ENCODE measurements at places on chromosomes 16 and 17.

GRCh38 chr17:411421-412120, 59.0 kb upstream of the RPH3AL start:
- no peak for DNase-seq

- no peak for DNase-seq
These were observed 88.2 kb downstream of the WDR59 start for GRCh38 chr16:74896389-74897370.

GRCh38 chr16:17233318-17234002, 237.3 kb downstream of the XYLT1 start:
- DNase-seq = no peak

DNA sequence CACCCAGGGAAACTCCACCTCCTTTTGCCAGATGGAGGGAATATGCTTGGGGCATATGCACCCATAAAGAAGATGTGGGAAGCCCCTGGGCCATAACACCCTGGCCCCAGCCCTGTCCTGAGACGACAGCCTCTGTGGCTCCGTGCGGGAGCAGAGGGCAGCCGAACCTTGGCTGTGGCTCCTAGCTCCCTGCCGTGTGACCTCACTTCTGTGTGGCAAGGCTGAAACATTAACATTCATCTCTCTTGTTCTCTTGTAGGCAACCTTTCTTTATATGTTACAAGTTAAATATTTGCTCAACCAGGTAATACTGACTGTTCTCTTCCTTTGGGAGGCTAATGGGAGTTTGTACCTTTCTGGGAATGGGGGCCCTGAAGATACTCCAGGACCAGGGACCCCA, 17.5 kb downstream of the SLC47A1 start:
- no peak for DNase-seq

- no peak for DNase-seq
These were observed 17.9 kb downstream of the PSME3IP1 start for GRCh38 chr16:57167953-57168352.

GRCh38 chr16:86215979-86216585, 294.2 kb upstream of the FOXF1 start:
- DNase-seq = no peak

DNA sequence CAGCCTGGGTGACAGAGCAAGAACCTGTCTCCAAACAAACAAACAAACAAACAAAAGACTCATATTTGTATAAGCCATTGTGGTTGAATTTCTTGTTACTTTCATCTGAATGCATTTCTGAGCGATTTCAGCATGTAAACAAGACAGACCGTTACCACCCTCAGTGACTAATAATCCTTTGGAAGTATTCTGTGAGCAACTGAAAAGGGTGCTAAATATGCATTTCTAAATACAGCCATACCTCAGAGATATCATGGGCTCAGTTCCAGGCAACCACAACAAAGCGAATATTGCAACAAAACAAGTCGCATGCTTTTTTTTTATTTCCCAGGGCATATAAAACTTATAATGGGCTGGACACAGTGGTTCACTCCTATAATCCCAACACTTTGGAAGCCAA, 109.0 kb downstream of the USP31 start:
- no peak for DNase-seq

- DNase-seq = no peak
These were observed 15.6 kb upstream of the FOXJ1 start for GRCh38 chr17:76156662-76156991.

GRCh38 chr17:34114174-34114573, 140.9 kb upstream of the CCL2 start:
- no peak for DNase-seq

DNA sequence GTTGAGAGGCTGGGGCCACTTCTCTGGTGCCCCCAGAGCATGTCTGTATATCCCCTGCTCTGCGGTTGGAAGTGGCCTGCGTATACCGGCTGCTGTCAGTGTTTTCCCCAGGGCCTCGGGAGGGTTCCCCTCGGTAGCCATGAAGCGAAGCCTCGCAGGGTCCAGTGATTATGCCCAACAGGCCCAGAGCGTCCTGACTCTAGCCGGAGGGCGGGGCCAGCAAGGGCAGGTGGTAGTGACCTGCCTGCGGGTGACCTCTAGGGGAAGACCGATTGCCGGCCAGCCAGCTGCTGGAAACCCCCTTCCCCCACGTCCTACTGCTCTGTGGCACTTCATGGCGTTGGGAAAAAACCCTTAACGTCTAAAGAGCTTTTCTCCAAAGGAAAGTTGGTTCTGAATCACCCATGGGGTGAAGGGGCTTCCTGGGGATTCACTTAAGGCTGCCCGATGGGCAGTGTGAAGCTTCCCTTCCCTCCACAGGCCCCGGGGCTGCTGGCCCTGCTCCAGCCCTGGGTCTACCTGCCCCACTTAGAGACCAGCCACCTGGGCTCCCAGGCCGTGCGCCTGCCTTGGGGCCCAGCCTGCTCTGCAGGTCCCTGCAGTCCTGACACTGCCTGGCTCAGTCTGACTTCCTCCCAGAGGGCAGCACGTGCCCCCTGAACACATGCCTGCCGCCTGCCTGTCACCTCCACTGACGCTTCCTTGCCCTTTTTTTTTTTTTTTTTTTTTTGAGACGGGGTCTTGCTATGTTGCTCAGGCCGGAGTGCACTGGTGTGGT, 72.8 kb downstream of the SOCS1 start:
- no peak for DNase-seq

DNA sequence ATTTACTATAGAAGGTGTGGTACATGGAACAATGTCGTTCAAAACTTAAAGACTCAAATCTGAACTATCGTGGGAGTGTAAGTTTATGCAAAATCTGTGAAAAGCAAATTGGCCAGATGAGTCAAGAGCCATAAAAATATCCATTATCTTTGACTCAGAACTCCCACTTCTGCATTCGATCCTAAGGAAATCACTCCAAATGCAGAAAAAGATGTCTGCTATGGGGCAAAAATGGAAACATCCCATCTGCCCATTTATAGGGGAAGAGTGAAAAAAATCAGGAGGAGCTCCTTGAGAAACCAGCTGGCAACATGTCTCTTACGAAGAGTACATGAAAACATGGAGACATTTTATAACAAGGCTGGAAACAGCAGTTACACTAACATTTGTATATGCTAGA, 43.6 kb upstream of the CCDC182 start:
- no peak for DNase-seq

- no peak for DNase-seq
These were observed 25.0 kb downstream of the FOXK2 start for GRCh38 chr17:82544431-82545070.

DNA sequence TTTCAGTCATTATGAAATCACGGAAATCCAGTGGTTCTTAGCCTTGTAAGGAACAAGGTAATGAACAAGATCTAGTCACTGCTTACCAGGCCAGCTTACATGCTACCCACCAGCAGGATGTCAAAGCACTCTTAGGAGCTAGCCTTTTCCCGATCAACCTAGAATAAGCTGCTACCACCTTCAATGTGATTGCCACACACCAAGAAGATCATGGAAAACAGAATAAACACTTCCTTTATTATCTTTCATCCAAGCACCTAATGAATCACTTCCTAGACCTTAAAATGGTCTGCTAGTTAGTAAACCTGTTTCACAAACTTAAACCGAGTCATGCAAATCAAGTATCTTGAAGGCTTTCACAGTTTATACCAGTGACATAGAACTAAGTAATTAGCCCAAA, 5.0 kb downstream of the BBS2 start:
- no peak for DNase-seq

GRCh38 chr17:76532072-76532651, 5.3 kb downstream of the CYGB start:
- DNase-seq = no peak

- DNase-seq = no peak
These were observed 11.1 kb downstream of the DEXI start for GRCh38 chr16:10931134-10931533.

DNA sequence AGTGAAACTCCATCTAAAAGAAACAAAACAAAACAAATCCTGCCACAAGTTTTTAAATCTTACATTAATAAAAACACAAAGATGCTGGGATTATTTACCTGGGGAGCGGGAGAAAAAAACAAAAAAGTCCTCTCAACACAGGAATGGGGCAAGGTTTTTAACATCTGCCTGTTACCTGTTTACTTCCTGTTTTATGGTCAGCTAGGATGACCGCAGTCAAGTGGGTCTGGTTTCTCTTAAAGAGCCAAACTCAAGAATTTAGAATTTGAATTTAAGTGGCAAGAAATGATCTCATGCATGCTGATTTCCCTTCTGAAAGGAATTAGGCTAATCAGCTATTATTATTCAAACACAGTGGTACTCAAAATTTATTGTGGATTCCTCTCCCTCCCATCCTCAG, 39.7 kb upstream of the TBC1D3K start:
- no peak for DNase-seq

DNA sequence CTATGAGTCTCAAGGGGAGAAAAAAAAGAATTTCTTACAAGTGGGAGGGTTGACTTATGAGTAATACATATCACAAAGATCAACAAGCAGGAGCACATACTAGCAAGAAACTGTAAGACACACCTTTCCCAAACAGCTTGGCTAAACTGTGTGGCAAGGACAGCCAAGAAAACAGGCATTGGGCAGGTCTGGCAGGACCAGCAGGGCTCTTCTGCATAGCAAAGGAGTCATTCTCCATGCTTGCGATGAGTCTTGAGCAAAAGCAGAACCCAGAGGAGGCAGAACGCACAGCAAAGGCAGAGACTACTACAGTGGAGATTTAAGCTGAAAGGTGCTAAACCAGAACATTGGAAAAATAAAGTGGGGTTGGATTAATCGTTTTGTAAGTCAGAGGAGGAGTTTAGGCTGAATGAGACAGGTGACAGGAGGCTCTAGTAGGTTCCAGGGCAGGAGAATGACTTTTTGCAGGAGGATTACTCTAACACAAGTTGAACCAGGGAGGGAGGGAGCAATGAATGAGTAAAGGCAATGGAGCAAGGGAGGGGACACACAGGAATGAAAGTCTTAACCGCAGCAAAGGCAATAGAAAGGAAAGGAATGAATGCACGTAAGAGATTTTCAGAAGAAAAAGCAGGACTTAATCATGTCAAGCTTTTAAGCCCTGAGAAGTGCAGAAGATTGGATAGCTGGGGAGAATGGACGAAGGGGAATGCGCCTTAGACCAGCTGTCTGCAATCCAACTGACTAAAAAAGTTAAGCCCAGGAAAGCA, 2.7 kb downstream of the N4BP1 start:
- DNase-seq = no peak

Data from GM12892 (cell line).